ENCODE measurements at places on chromosomes 16 and 17. TPM values are rescaled to one million over a fixed set of nuclear protein-coding genes. Genes with fewer than 3 reads are reported as not detected.
A peak's percentile ranks its signal among the peaks of the same experiment; 100 is the strongest.

Gene UTS2R
- not detected for polyA plus RNA-seq

DNA sequence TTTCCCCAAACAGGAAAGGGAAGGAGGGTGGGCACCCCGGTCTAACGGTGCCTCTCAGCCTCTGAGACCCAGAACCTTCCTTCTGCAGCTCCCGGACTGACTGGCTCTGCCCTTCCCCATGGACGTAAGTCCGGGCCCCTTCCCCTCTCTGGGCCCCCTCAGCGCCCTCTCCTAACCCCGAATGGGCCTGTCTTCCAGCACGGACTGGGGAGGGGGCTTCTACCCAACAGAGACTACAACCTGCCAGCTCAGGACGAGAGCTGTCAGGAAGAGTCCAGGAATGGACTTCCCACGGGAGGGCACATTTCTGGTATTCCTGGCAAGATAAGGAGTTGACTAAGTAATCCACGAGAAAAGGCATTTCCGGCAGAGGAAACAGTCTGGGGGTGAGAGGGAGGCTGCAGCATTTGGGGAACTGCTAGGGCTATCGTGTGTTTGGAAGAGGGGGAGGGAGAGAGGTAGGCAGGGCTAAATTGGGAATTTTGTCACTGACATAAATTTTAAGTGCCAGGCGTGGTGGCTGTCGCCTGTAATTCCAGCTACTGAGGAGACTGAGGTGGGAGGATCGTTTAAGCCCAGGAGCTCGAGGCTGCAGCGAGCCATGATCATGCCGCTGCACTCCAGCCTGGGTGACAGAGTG lies 12.1 kb upstream of the ALDOA start:
- peak overlapping the region; percentile 71 for H3K27ac ChIP-seq
- H3K4me1 ChIP-seq = peaks cover 11% of the 10 kb centered on the region
- DNase-seq = no peak
- H3K36me3 ChIP-seq = no peaks in the 10 kb centered on the region
- H3K27me3 ChIP-seq = no peaks in the 10 kb centered on the region
- H3K4me3 ChIP-seq = peak overlapping the region; percentile 85

GRCh38 chr16:2840914-2841313 lies 10.8 kb downstream of the ZG16B start:
- H3K4me1 ChIP-seq = peaks cover 6% of the 10 kb centered on the region
- H3K4me3 ChIP-seq = no peak overlapping the region
- no peaks in the 10 kb centered on the region for H3K36me3 ChIP-seq
- DNase-seq = no peak
- H3K27ac ChIP-seq = no peak overlapping the region
- H3K27me3 ChIP-seq = no peaks in the 10 kb centered on the region

- no peaks in the 10 kb centered on the region for H3K36me3 ChIP-seq
- H3K27me3 ChIP-seq = no peaks in the 10 kb centered on the region
- DNase-seq = no peak
- peaks cover 23% of the 10 kb centered on the region for H3K4me1 ChIP-seq
Measured at GRCh38 chr16:73000020-73000906, 47.7 kb downstream of the ZFHX3 start.
